Thoracic aorta (tissue), 2 donors: ENCODE measurements at places on chromosomes 12 and 14. TPM values are rescaled to one million over a fixed set of nuclear protein-coding genes. Genes with fewer than 3 reads are reported as not detected.

GRCh38 chr12:79424109-79424721, 266.5 kb downstream of the PAWR start:
- no peaks in the 10 kb centered on the region for H3K27me3 ChIP-seq
- H3K36me3 ChIP-seq: no peaks in the 10 kb centered on the region
- DNase-seq: no peak
- no peak overlapping the region for H3K4me3 ChIP-seq
- H3K4me1 ChIP-seq: peaks cover 58% of the 10 kb centered on the region
- H3K27ac ChIP-seq: peak overlapping the region; percentile 44

GRCh38 chr12:24404086-24404815, 454.8 kb upstream of the SOX5 start:
- no peak overlapping the region for H3K27ac ChIP-seq
- DNase-seq: no peak
- no peaks in the 10 kb centered on the region for H3K27me3 ChIP-seq

- H3K27me3 ChIP-seq: no peaks in the 10 kb centered on the region
- no peak overlapping the region for H3K4me3 ChIP-seq
- no peak overlapping the region for H3K27ac ChIP-seq
- H3K4me1 ChIP-seq: no peaks in the 10 kb centered on the region
These were observed 452.2 kb downstream of the BCL11B start for GRCh38 chr14:98819867-98820206.

GRCh38 chr12:48866052-48866711, 512 bp upstream of the RND1 start:
- peaks cover 9% of the 10 kb centered on the region for H3K4me1 ChIP-seq
- peak overlapping the region; percentile 77 for H3K4me3 ChIP-seq
- DNase-seq: no peak
- peak overlapping the region; percentile 24 for H3K27ac ChIP-seq

DNA sequence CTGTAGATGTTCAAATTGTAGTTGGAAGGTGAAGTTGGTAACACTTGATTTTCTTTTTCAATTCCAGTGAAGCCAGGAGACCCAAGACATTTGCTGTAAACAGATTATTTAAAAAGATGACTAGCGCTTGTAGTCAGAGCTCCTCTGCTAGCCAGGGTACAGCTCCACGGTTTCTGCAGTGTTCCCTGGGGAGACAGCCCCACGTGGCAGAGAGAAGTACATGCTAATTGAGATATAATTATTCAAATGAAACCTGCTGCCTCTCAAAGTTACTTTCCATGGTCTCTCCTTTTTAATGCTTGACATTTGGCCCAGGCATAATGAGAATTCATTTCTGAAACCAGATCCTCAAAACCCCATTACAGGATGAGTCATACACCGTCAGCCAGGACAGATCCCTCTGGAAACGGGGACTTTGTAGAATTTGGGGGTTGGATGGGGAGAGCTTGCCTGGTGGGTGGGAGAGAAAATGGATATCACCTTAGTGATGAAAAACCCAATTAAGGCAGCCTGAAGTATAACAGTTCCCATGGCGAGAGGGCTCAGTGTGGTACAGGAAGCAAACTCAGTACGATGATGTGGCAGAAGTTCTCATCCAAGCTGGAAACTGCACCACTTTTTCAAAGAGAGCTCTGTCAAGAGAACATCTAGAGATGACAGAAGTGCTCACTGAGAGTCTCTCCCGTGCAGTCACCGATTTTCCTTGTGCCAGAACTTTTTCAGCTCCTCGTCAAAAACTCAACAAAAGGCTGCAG, 637.7 kb upstream of the TMEM132C start:
- H3K27ac ChIP-seq: no peak overlapping the region
- H3K27me3 ChIP-seq: no peaks in the 10 kb centered on the region
- no peak overlapping the region for H3K4me3 ChIP-seq
- H3K4me1 ChIP-seq: no peaks in the 10 kb centered on the region
- H3K36me3 ChIP-seq: no peaks in the 10 kb centered on the region
- no peak for DNase-seq

GRCh38 chr12:76375939-76376338, 27.7 kb upstream of the BBS10 start:
- no peak overlapping the region for H3K27ac ChIP-seq
- no peaks in the 10 kb centered on the region for H3K27me3 ChIP-seq
- H3K4me3 ChIP-seq: no peak overlapping the region
- peaks cover 23% of the 10 kb centered on the region for H3K36me3 ChIP-seq

- no peak overlapping the region for H3K4me3 ChIP-seq
- peaks cover 47% of the 10 kb centered on the region for H3K36me3 ChIP-seq
- H3K27me3 ChIP-seq: no peaks in the 10 kb centered on the region
- DNase-seq: no peak
These were observed 14.3 kb downstream of the CINP start for GRCh38 chr14:102348376-102348775.

Gene GNS
- 107 TPM for total RNA-seq
